NCI-H2029 treated with DMSO at 0.1 percent for 48 hours (cell line): ENCODE measurements at places on chromosomes 5 and 9.

DNA sequence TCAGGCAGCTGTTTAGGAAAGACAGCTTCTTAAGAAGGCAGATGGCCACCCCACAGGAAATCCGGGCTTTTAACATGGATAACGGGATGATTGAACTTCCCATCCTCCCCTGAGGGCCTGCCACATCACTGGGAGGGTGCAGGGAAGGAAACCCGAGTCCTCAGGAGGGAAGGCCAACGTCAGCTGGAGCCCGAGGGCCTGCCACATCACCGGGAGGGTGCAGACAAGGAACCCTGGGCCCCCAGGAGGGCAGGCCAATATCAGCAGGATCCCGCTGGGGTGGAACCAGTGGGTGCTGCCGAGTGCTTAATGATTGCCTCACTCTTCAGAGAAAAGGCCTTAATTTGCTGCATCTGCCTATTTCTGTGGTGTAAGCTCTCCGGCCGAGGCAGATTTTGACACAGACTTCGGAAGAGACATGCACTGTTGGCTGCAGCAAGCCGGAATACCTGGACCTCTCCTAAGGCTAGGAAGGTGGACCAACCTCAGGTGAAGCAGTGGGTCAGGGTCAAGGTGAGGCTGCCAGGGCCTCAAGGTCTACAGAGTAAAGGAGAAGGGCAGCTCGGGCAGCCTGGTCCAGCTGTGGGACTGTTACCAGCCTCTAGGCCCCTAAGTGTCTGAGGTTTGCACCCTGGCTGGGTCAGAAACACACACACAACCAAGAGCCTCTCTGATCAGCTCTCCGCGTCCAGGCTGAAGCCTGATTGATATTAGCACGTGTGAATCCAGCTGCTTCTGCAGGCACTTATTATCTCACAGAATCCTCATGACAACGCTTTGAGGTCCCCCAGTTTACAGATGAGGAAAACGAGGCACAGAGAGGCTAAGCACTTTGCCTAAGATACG is 14.8 kb upstream of the COL5A1 start:
- DNase-seq = no peak

DNA sequence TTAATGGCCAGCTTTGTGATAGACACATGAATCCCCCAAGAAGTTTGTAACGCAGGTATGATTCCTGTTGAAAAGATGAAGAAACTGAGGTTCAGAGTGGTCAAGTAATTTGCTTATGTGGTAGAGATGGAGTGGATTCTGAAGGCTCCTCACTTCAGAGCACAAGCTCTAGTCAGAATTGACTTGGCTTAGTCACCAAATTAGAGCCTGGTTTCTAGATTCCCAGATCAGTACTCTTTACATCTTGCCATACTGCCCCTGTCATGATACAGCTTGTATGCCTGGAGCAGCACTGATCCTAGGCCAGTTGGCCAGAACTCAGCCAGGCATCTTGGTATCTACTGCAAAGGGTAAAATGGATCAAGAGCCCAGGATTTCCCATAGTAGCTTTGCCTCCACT is 284.4 kb upstream of the RFX3 start:
- DNase-seq = no peak

- DNase-seq = no peak
These were observed 54.7 kb downstream of the IRX1 start for GRCh38 chr5:3650320-3650719.

GRCh38 chr9:130689937-130690700 is 3.5 kb upstream of the EXOSC2 start:
- DNase-seq = peak; percentile 33
